ENCODE measurements at places on chromosomes 12 and 14. TPM values are rescaled to one million over a fixed set of nuclear protein-coding genes. Genes with fewer than 3 reads are reported as not detected.

DNA sequence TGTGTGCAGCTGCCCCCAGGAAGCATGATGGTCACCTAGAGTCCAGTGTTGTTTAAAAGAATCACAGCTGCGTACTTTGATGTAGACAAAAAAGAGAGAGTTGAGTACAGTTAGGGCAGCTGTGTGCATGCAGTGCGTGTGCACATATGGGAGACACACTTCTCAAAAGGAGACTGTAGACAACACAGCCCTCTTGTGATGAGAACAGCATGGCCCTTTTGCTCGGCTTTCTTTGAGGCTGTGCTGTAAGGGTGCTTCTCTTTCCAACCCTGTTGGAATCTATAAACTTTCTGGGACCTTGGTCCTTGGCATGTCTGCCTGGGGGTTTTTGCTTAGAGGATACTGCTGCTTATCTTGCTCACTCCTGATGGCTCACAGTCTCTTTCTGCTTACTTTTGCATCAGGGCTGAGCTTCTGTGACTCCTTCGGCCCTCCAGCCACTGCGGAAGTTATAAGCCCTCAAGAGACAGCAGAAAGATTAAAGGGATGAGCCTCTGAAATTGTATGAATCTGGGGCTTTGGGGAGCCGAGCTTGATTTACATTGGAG is 102.9 kb downstream of the DYRK2 start:
- no peaks in the 10 kb centered on the region for H3K27me3 ChIP-seq
- no peaks in the 10 kb centered on the region for H3K36me3 ChIP-seq
- no peaks in the 10 kb centered on the region for H3K4me1 ChIP-seq
- no peak overlapping the region for H3K27ac ChIP-seq

GRCh38 chr14:44912041-44912869 is 49.5 kb downstream of the KLHL28 start:
- no peak overlapping the region for H3K27ac ChIP-seq
- no peaks in the 10 kb centered on the region for H3K27me3 ChIP-seq
- no peaks in the 10 kb centered on the region for H3K36me3 ChIP-seq

DNA sequence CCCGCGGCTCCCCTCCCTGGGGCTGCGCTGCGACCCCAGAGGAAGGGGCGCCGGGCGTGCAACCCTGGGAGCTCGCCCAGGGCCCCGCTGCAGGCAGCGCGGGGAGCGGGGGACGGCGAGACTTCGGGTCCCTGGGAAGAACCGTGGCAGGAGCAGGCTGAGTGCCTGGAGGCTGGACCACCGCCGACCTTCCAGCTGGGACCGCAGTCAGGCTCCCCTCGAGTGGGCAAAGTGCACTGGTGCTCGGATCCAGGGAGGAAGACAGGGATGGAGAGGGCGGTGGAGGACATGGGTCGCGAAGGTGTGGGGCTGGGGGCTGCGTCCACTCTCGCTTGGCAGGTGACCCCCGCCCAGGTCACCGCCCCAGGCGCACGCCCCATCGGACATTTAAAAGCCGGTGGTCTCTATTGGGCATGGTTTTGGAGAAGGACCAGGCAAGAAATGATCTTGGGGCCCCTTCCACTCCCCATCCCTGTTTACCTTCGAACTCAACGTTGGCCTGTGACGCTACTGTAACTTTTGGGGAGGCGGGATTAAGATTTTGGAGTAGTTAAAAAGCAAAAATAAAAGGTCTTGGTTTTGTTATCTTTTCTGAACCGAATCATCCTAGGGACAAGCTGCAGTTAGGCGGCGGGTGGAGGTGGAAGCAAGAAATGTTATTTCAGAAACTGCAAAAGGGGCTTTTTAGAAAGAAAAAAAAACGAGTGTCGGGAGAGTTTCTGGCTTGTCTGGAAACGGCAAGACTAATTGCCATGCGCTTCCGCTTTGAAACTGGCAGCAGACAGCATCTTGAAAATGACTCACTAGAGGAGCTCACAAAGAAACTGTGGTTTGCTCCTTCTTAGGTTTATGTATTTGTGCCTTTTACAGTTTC is 1.0 kb downstream of the ELK3 start:
- H3K4me3 ChIP-seq = peak overlapping the region; percentile 90

DNA sequence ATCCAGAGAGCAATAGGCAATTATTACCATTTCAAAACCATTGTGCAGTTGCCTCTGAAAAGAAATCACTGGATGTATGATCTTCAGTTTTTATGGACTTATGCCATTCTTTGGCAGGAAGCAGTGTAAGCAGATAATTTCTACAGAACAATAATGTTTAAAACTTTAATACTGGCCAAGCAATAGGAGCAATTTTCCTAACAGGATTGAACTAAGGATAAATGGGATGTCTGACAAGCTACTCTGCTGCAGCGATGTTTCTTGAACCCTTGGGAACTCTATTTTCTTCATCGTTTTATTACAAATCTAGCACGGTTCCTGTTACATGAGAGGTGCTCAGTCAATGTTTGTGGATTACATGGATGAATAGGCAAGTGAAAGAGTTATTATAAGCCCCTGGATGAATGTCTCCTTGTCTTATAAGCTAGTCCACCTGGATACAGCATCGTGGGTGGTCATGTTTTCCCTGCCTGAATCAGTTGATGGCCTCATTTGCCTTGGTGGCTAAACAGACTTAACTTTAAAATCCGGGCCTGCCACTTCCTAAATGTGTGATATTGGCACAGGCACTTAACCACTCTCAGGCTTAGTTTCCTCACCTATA is 68.2 kb upstream of the MDM1 start:
- H3K4me1 ChIP-seq = peaks cover 5% of the 10 kb centered on the region
- DNase-seq = no peak
- no peak overlapping the region for H3K27ac ChIP-seq
- no peaks in the 10 kb centered on the region for H3K36me3 ChIP-seq

GRCh38 chr12:101612160-101612916 is 17.6 kb downstream of the MYBPC1 start:
- no peaks in the 10 kb centered on the region for H3K27me3 ChIP-seq
- peaks cover 15% of the 10 kb centered on the region for H3K4me1 ChIP-seq
- H3K4me3 ChIP-seq = no peak overlapping the region
- no peak overlapping the region for H3K27ac ChIP-seq
- H3K36me3 ChIP-seq = no peaks in the 10 kb centered on the region

DNA sequence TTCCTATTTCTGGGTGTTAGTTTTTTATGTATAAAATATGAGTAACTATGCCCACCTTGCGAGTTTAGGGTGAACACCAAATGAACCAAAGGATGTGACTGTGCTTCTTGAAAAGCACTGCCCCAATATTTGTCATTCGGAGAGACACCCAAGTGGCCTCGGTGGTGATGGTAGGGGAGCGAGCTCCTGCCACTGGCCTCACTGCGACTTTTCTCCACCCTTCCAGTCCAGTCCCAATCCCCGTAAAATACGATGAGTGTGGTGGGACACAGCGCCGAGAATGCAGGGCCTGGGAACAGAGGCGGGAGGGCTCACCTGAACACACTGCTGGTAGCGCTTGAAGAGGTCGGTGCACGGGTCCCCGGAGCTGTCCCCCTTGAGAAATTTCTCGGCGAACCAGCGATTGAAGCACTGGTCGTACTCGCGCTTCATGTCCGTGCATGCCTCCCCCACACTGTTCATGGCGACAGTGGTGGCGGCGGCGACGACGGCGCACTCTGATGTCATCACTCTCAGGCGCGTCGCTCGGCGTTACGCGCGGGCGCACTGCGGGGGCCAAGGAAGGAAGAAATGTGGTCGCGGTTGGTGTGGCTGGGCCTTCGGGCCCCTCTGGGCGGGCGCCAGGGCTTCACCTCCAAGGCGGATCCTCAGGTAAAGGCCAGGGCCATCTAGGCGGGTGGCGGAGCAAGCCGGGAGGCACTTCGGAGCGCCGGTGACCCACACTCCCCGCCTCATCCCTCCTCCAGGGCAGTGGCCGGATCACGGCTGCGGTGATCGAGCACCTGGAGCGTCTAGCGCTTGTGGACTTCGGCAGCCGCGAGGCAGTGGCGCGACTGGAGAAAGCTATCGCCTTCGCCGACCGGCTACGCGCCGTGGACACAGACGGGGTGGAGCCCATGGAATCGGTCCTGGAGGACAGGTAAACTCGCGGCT is at the start of the genes GATC and TRIAP1:
TSS of gene GATC (plus strand) at position 534 of the 933 bp plus-strand sequence. CDS start at position 571, 37 bp downstream.
TSS of gene TRIAP1 (minus strand) at position 474 of the 933 bp plus-strand sequence. CDS start at position 462, 12 bp downstream.
- peaks cover 26% of the 10 kb centered on the region for H3K4me1 ChIP-seq
- peak; percentile 84 for DNase-seq
- no peaks in the 10 kb centered on the region for H3K36me3 ChIP-seq
- peak within 1 kb of the TSS; percentile 88 for H3K4me3 ChIP-seq
- H3K27me3 ChIP-seq = no peaks in the 10 kb centered on the region

LRP6 gene
- 3.5 TPM for polyA plus RNA-seq
